ENCODE measurements at places on chromosomes 16 and 17.

DNA sequence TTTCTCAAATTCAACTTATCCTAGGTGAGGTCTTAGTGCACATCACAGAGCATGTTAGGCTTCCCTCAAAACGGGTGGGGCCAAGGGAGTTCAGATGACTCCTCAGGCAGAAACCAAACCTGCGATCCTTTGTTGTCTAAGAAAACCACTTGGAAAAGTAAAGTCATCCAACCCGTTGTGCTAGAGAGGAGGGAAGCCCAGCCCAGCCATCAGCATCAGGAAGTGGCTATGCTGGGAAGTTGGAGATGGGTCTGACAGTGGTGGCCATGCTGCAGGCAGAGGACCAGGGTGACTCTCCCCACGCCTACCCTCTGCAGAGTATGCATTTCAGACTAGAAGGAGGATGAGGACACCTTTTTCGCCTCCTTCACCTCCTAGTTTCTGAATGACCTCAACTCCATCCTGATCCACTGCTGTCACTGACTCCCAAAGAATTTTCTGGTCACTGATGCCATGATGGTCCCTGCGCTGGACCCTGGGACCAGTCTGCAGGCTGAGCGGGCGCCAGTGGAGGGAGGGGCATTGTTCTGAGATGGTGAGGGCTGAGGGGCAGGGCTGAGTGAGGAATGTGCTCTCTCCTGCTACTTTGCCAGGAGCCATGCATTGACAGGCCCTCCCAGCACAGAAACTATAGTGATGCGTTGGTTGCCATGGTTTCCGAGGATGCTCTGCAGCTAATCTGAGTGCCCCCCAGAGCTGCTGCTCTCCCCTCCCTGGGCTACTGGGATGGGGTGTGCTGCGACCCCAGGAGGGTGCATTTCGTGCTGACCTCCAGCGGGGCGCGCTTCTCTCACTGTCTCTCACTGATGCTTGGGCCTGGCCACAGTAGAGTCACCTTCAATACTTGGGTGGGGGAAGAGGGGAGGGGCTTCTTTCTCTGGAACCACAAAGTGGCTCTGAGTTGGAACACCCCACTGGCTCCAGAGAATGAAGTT is 20.4 kb downstream of the ALOX12B start:
- no peak for DNase-seq

DNA sequence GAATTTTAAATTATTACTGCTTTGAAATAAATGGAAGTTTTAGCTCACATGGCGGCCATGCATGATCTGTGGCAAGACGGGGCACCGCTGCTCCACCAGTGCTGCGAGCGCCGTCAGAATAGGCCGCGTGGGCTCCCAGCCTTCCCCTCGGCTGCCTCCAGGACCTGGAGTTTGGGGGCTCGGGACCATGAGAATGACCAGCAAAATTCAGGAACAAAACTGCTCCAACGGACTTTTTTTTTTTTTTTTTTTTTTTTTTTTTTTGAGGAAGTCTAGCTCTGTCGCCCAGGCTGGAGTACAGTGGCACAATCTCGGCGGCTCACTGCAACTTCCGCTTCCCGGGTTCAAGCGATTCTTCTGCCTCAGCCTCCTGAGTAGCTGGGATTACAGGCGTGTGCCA is 38.3 kb upstream of the AKAP1 start:
- no peak for DNase-seq

- no peak for DNase-seq
These were observed at the start of gene CCDC102A for GRCh38 chr16:57536306-57537193. CCDC102A (minus strand) TSS chr16:57536571; CDS start chr16:57529177, 7,394 bp downstream.

- DNase-seq, result no peak
These were observed 370.0 kb downstream of the KCNJ2 start for GRCh38 chr17:70539132-70539924.

GRCh38 chr16:54932021-54932660 is 1.5 kb downstream of the IRX5 start:
- no peak for DNase-seq

GRCh38 chr17:81921537-81921862 is 3.5 kb upstream of the SIRT7 start:
- no peak for DNase-seq

- no peak for DNase-seq
These were observed 5.9 kb upstream of the HOXB13 start for GRCh38 chr17:48734333-48735061.

GRCh38 chr17:14942526-14943190 is 322.5 kb downstream of the PMP22 start:
- peak; percentile 60 for DNase-seq

- no peak for DNase-seq
These were observed 19.6 kb downstream of the MAP2K3 start for GRCh38 chr17:21304091-21304490.

DNA sequence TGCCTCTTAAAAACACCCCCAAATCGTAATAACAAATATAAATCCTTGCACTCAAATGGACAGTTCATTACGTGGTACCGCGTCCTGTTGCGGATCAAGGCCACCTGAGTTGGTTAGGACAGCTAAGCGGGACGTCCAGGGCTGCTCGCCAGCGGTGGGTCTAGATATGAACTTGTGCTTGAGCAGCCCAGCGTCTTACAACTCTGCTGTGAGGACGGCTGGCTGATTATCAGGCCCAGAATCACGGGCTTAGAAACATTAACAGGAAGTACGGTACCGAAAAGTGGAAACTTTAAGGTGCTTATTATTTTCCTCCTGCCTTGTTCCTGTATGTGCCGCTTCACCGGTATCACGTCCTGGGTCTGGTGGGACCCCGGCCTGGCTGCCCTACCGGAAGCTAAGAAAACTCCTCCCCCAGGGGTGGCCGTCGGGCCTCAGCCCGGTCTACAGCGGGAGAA is 832 bp upstream of the SRRM2 start:
- no peak for DNase-seq

DNA sequence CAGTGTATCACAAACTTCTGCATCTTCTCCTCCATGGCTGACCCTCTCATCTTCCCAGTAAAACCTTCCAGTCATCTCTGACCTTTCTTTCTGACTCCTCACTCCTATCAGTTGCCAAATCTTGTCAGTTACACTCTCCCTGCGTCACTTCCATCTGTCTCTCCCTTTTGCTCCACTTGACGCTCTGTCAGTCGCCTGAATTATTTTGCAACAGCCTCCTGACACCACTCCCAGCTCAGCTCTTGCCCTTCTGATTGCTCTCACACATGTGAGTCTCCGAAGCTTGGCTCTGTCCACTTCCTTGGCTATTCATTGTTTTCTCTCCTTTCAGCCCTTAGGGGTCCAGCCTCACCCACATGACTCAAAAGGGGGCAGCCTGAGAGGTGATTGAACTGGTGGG is 27.7 kb downstream of the DHRS7C start:
- DNase-seq, result no peak

GRCh38 chr16:10410469-10410868 is 24.6 kb downstream of the ATF7IP2 start:
- no peak for DNase-seq

DNA sequence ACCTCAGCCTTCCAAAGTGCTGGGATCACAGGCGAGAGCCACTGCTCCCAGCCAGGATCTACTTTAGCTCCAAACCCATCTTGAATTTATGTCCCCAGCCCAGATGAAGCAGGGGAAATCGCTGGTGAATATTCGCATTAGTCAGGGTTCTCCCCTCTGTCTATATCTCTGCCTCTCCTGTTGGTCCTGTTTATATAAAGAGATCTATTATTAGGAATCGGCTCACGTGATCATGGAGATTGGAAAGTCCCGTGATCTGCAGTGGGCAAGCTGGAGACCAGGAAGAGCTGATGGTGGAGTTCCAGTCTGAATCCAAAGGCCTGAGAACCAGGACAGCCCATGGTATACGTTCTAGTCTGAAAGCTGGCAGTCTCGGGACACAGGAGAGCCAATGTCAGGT is 382.8 kb downstream of the SEC14L1 start:
- DNase-seq, result no peak

DNA sequence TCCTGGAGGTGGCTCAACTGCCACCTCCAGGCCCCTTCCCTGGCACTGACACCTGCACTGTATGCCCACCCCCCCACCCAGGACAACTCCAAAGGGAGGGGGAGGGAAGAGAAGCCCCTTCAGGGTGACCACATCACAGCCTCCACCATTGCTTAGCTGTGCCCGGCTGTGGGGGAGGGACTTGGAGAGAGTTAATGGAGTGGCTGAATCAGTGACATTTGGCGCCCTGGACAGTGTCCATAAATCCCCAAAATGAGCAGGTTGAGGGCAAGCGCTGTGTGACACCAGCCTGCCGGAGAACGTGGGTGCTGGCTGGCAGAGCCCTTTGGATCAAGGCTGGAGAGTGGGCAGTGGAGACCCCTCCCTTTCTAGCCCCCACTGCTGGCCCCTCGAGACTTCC is 883 bp downstream of the USH1G start:
- no peak for DNase-seq
